ENCODE measurements at places on chromosomes 1 and 21.

DNA sequence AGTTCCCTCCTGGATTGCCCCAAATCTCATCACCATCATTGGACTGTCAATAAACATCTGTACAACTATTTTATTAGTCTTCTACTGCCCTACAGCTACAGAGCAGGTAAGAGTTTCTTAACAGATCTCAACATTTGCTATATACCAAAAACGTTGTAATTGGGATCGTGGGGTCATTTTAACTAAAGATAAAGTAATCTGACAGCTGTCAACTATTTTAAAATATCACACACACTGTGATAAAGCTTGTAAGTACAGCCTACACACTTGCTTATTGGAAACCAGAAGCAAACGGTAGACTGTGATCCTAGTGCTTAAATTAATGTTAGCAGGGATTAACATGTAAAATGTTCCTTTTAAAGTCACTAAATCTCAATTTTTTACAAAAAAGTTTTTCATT, 7.9 kb downstream of the CEPT1 start:
- ATAC-seq: no peak

DNA sequence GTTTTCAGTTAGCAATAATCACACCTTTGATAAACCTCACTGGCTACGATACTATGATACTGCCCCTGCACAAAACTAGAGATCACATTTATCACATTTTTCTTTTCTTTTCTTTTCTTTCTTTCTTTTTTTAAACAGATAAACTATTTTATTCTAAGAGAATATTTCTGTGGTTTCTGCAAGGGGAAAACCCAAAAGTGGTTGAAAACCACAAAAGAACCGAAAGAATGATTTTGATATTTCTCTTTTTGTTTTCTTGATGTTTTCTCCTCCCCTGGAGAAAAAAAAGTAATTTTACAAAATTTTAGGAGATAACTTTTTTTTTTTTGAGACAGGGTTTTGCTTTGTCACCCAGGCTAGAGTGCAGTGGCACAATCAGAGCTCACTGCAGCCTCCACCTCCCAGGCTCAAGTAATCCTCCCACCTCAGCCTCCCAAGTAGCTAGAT, 18.4 kb upstream of the FRRS1 start:
- no peak for ATAC-seq

DNA sequence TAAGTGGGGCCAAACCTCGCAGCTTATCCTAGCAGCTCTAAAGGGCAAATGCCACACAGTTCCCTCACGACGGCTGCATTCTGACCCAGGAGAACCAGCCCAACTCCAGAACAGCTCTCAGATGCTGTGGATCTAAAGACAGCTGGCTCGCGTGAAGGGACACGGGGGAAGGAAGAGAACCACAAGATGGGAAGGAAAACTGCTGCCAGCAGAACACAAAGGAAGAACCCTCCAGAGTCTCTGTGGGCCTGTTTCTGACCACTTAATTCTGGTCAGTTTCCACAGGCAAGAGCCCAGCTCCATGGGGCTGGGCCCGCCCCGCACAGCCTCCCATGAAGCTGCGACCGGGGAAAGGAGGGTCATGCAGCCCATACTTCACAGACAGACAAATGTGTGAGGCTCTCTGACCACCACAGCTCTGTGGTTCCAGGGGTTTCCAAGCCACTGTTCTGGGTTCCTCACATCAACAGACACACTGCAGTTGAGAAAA, 61.1 kb downstream of the SLC45A1 start:
- ATAC-seq: no peak

- ATAC-seq: peak; percentile 19
Observed at GRCh38 chr1:23483321-23484252, at the start of gene ASAP3. Gene ASAP3 (minus strand): TSS chr1:23484179. CDS start chr1:23484133, 46 bp downstream.

DNA sequence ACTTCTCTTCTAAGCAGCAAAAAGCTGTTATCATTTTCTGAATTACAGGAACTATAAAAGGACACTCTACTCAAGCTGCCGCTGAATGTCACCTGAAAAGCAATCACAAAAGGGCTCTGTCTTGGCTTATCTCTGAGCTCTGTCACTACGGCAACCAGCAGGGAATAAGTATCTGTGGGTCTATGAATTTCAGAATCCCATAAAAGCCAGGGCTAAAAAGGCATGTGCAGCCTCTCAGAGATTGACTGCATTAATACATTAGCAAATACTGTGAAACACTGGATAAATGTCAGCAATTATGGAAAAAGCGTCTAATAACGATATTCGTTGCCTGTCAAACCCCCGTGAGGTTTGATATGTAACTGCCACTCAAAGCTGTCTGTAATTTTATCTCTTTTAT, 210.2 kb upstream of the DMRTA2 start:
- ATAC-seq: no peak

DNA sequence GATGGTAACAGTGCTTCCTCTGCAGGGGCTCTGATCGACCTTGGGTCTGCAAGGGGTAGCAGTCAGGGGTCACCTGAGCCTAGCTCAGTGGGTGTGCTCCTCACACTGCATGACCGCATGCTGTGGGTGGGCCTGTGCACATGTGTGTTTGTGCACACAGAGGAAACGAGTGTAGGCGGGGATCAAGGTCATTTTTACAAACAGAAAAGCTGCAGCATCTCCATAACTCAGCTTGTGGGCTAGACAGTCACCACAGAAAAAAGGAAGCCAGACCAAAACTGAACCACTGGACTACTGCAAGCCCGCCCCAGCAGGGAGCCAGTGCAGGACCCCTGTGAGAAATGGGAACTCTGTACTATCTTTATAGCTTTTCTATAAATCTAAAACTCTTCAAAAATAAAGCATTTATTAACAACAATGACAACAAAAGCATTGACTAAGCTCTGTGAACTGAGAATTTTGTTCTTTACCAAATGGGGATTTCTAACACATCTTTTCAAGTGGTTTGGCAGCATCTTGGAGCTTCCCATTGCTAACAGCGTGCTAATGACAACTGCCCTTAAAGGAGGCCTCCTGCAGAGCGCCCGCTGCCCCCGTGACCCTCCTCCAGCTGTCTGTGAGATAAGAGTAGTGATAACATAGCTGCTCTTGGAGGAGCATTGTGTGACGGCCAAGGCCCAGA, 19.9 kb upstream of the NEK2 start:
- ATAC-seq: no peak

- ATAC-seq: no peak
Observed at GRCh38 chr21:43922949-43923348, 57.9 kb downstream of the AGPAT3 start.

- no peak for ATAC-seq
Observed at GRCh38 chr1:30372792-30373433, 350.5 kb downstream of the MATN1 start.

GRCh38 chr1:35190784-35191183, 2.2 kb downstream of the SFPQ start:
- ATAC-seq: no peak

- peak; percentile 0 for ATAC-seq
Observed at GRCh38 chr1:58576325-58576726, 726 bp downstream of the TACSTD2 start.

- no peak for ATAC-seq
Observed at GRCh38 chr1:46244656-46245371, 2.7 kb upstream of the RAD54L start.

DNA sequence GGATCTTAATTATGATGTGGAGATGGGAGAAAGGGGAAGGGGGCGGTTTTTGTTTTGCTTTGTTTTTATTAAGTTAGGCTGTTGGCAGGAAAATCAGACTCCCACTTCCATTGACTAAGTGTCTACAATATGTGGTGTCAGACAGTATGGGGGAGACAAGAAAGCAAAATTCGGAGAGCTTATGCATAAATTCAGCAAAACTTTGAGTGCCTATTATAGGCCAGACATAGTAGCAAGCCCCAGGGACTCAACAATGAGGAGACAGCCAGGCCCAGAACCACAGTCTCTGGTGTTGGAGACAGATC, 835 bp upstream of the TSPAN2 start:
- no peak for ATAC-seq

DNA sequence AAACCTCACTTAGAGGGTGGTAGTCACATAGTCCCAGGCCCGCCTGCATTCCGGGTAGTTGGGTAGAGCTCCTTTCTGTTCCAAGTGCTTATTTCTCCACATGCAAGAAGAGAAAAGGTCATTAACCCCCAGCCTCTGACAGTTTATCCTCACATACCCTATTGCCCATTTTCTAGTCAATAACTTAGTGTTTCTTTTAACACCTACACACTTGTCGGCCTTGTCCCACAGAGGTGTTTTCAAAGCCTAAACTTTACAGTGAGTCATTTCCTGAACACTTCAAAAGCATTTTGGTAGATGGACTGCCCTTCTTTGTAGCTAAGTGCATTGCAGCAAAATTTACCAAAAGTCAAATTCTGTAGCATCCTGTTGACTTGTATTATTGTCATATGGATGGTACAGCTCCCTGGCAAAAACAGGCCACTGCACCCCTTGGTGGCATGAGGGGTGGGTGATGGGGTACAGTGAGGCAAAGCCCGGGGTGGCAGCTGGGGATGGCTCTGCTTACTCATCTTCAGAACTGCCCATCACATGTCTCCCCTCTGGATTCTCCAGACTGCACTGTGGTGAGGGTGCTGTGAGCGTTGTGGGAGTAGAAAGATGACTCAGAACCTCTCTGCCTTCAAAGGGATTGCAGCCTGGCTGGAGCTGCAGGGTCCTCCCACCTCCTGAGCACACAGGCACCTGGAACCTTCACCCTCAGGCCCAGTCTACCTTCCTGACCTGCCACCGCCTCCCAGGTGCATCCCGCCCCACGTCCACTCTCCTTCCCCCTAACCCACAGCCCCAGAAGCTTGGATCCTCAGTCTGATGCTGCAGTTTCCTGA, 45.8 kb upstream of the DMRTB1 start:
- peak; percentile 40 for ATAC-seq

DNA sequence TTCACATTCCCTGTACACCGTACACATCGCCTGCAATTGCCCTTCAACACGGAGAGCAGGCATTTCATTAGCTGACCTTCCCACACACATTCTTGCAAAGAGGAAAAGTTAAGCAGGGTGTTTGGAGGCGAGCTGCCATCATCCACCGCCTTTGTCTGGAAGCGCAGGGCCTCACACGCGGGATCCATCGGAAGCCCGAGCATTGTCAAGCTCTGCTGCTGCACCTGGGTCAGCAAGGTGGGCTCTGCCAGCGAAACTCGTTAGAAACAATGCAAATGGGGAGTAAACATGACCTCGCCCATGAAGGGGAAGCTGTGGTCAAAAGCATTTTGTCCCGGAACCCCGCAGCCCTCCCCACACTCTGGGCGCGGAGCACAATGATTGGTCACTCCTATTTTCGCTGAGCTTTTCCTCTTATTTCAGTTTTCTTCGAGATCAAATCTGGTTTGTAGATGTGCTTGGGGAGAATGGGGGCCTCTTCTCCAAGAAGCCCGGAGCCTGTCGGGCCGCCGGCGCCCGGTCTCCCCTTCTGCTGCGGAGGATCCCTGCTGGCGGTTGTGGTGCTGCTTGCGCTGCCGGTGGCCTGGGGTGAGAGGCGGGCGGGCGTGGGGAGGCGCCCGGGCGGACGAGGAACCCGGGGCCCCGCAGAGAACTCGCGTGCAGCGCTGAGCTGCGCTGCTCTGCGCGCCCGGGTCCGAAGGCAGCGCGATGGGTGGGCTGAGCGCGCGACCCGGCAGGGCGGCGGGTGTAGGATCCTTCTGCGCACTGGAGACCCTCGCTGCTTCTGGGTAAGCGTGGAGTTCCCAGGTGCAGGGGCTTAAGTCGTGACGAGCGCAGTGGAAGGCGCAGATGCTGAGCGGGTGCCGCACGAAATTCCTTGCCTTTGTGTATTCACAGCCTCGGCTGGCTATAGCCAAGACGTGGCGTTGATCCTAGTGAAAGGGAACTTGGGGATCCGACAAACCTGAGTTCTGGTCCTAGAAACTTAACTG, at the start of gene CR1:
CR1 (plus strand) TSS at position 357 of the 992 bp plus-strand sequence; CDS start at position 468, 111 bp downstream.
- peak; percentile 46 for ATAC-seq

GRCh38 chr1:59045137-59045536, 251.8 kb upstream of the FGGY start:
- no peak for ATAC-seq

- ATAC-seq: peak; percentile 46
Observed at GRCh38 chr1:117932576-117932975, 3.0 kb downstream of the WDR3 start.

GRCh38 chr1:39391691-39392679, 99.5 kb upstream of the BMP8A start:
- ATAC-seq: peak; percentile 62

DNA sequence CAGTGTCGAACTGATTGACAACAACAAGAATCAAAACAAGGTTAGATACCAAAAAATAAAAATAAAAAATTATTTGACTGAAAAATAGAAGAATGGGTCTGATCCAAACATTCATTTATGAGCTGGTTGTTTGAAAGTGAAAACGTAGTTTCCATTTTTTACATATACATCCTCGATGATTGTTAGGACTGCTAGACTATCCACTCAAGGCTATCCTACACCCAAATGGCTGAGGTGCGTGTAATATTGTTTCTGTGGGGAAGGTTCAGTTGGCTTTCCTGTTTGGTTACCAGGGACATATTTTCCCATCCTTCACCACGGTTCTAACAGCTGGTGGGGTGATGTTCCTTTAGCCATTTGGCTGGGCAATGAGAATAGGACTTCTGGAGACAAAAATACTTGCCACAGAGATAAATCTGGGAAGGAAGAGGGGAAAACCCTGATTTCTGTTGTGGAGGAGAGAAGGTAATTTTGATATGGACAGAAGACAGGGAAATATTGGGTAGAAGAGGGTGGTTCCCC, 66.3 kb downstream of the MAP3K7CL start:
- ATAC-seq: peak; percentile 7

GRCh38 chr1:163528710-163529348, 207.1 kb downstream of the NUF2 start:
- no peak for ATAC-seq

DNA sequence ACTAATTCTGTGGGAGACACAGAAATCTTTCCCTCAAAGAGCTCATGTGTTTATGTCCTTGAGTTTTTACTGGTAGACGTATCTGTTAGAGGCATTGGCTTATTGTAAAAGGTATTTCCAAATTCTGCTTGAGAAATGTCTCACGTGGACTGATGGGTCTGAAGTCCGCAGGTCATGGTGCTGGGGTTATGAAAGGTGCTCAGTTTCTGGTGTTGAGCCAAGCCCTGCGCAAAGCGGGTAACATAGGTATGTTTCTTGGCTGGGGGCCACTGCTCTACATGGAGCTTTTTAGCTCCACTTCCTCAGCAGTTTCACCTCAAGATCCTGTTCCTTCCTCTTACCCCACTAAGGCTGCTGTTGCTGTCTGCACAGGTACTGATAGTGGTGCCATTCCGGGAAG, 10.8 kb downstream of the UTP25 start:
- no peak for ATAC-seq

DNA sequence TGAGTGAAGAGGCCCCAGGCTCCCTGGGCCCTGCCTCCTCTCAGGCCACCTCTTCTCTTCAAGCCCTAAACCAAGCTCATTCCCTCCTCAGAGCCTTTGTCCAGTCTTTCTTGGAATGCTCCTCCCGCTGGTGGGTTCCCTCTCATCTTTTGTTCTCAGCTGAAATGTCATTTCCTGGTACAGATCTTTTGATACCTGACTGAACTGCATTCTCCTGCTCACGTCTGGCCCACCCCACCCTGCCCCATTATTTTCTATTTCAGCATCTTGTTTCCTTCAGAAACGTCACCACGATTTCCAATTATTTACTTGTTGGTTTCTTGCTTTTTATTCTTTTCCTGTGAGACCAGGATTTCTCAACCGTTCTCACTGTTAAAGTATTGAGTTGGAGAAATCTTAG, 16.4 kb downstream of the LAMB3 start:
- ATAC-seq: no peak

Data from esophagus mucosa (tissue), 1 donor.